Naive thymus-derived CD8-positive, alpha-beta T cell (primary cell): ENCODE measurements at places on chromosomes 7 and 10.
A peak's percentile ranks its signal among the peaks of the same experiment; 100 is the strongest.

DNA sequence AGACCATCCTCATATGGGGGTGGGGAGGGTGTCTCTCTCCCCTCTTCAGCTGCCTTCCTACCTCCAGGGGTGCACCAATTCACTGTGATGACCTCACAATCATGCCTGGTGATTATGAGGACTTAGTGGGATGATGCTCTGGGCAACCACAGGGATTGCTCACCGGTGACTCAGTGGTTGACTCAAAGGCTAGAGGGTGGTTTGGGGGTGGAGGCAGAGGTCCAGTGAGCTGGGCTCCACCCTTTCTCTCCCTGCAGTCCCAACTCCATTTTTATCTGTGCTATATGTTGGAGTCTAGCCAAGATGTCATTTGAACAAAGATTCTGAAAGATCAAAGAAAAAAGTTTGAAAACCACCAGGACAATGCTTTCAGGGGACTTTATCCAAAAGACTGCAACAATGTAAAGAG, 286.9 kb downstream of the KCNMA1 start:
- no peak for DNase-seq
- H3K27ac ChIP-seq = no peak overlapping the region
- H3K27me3 ChIP-seq = no peaks in the 10 kb centered on the region
- H3K4me3 ChIP-seq = no peak overlapping the region
- H3K4me1 ChIP-seq = no peaks in the 10 kb centered on the region

DNA sequence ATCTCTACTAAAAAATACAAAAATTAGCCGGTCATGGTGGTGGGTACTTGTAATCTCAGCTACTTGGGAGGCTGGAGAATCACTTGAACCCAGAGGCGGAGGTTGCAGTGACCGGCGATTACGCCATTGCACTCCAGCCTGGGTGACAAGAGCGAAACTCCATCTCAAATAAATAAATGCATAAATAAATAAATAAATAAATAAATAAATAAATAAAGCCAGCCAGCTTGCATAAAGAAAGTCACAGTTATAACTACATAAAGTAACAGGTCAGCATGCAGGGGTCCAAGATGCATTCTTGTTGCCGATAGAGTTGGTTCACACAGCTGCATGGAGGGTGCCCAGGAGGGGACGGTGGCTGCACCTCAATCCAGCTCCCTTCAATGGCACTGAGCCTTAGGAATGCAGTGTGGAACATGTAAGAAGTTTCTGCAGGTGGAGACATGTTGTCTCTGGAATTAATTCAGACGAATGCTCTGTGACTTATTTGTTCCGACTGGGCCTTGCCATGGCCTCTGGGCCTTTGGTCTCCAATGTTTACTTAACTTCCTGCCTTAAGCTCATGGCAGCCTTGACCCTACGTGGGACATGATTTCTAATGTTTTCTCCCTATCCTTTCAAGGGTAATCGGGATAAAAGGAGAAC, 159.6 kb upstream of the PRKCQ start:
- peaks cover 20% of the 10 kb centered on the region for H3K27me3 ChIP-seq
- no peaks in the 10 kb centered on the region for H3K4me1 ChIP-seq
- H3K4me3 ChIP-seq = no peak overlapping the region
- H3K27ac ChIP-seq = no peak overlapping the region
- no peak for DNase-seq

DNA sequence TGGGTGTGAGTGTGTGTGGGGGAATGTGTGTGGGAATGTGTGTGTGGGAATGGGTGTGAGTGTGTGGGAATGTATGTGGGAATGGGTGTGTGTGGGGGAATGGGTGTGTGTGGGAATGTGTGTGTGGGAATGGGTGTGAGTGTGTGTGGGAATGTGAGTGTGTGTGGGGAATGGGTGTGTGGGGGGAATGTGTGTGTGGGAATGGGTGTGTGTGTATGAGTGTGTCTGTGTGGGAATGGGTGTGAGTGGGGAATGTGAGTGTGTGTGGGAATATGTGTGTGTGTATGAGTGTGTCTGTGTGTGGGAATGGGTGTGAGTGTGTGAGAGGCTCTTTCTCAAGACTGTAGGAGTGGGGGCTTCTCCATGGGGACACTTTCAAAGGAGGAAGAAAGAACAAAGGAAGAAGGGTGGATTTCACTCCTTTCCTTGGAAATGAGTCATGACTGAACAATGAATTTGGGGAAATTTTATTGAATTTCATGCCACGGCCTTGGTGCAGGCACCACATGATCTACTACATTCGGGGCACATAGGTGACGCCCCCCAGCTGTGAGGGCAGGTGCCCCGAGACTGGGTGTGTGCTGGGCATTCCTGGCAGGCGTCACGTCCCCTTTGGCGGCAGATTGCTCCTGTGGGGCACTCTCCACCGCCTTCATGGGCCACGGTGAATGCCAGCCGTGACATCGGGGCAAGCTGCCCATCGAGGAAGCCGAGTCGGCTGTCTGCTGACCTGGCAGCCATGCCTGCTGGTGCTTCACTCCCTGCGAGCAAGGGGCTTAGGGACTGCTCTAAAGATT, 88.8 kb upstream of the INSIG1 start:
- H3K27ac ChIP-seq = no peak overlapping the region
- no peak overlapping the region for H3K4me3 ChIP-seq
- H3K27me3 ChIP-seq = peaks cover 17% of the 10 kb centered on the region
- H3K36me3 ChIP-seq = no peaks in the 10 kb centered on the region

- peaks cover 69% of the 10 kb centered on the region for H3K4me1 ChIP-seq
- H3K36me3 ChIP-seq = no peaks in the 10 kb centered on the region
- no peak for DNase-seq
- H3K27me3 ChIP-seq = no peaks in the 10 kb centered on the region
- peak overlapping the region; percentile 57 for H3K27ac ChIP-seq
- H3K4me3 ChIP-seq = no peak overlapping the region
Observed at GRCh38 chr10:7491949-7492659, 81.3 kb upstream of the SFMBT2 start.

DNA sequence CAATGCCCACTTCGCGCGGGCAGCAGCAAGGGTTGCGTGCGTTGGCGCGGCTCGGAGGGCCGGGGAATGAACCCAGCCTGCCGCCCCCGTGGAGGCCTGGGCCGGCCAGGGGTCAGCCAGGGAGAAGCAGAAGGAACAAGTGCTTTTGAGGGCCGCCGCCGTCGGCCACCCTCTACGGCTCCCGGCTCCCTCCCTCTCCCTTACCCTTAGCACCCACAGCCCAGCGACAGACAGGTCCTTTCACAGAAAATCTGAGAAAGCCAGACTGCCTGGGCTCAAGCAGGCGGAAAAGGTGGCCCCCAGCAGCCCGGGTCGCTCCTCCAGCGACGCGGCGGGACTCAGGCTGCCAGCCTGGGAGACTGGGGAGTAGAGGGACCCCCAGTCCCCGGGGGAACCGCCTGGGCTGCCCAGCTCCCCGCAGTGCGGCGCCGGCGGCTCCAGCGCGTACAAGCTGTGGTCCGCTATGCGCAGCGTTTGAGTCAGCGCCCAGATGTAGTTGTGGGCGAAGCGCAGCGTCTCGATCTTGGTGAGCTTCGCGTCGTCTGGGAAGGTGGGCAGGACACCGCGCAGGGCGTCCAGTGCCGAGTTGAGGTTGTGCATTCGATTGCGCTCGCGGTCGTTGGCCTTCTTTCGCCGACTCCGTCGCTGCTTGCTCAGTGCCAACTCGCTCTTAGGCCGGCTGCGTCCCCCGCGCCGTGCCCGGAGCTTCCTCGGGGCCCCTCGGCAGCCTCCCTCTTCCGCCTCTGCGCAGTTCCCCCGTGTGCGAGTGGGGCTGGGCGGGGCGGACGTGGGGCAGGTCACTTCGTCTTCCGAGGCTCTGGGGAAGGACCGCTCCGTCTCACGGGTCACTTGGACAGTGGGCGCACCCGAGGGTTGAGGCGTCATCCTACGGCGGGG, 815 bp downstream of the NEUROG3 start:
- no peaks in the 10 kb centered on the region for H3K36me3 ChIP-seq
- no peak for DNase-seq
- H3K27ac ChIP-seq = no peak overlapping the region
- peak overlapping the region; percentile 83 for H3K4me3 ChIP-seq
- peaks cover 35% of the 10 kb centered on the region for H3K4me1 ChIP-seq

DNA sequence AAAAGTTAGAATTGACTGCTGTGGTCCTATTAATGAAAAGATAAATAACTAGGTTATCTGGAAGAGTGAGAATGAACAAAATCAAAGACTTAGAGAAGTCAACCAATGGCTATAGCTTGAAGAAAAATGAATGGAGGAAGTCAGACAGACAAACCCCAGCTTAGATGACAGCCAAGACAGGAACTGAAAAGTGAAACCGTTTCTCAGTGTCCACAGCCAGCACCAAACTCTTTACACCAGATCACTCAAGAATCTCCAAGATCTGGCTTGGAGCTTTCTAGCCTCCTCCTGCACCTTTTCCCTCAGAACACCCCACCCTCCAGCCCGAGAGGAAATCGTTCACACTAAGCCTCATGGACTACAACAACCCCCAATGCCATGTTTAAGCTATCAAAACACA, 167.0 kb downstream of the SFMBT2 start:
- peaks cover 40% of the 10 kb centered on the region for H3K4me1 ChIP-seq
- peak overlapping the region; percentile 73 for H3K27ac ChIP-seq
- no peak for DNase-seq
- H3K27me3 ChIP-seq = no peaks in the 10 kb centered on the region
- H3K4me3 ChIP-seq = peak overlapping the region; percentile 23

- no peaks in the 10 kb centered on the region for H3K4me1 ChIP-seq
- no peaks in the 10 kb centered on the region for H3K27me3 ChIP-seq
- no peak overlapping the region for H3K4me3 ChIP-seq
Observed at GRCh38 chr10:111035542-111035941, 41.3 kb upstream of the ADRA2A start.
